Tibial artery (tissue), 4 donors: ENCODE measurements at places on chromosomes 2 and 18.

DNA sequence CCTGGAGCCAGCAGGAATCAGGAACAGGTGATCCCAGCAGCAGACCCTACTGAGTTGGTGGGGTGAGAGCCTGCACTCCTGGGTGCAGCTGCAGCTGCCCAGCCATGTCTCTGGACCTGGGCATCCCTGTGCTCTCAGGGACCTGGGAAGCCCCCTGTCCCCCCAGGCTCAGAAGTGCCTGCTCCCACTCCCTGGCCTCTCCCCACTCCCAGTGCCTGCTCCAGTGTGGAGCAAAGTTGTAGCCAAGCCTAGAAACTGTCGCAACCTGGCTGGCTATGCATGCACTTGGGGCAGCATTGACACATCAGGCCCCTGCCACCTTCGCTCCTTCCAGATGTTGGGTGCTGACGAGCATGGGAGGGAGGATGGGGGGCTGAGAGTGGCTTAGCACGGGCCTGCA is 1124.7 kb upstream of the ACVR2A start:
- no peak overlapping the region for H3K27ac ChIP-seq
- H3K27me3 ChIP-seq, result peaks cover 2% of the 10 kb centered on the region
- no peaks in the 10 kb centered on the region for H3K4me1 ChIP-seq
- DNase-seq, result no peak
- H3K36me3 ChIP-seq, result no peaks in the 10 kb centered on the region
- no peak overlapping the region for H3K4me3 ChIP-seq

DNA sequence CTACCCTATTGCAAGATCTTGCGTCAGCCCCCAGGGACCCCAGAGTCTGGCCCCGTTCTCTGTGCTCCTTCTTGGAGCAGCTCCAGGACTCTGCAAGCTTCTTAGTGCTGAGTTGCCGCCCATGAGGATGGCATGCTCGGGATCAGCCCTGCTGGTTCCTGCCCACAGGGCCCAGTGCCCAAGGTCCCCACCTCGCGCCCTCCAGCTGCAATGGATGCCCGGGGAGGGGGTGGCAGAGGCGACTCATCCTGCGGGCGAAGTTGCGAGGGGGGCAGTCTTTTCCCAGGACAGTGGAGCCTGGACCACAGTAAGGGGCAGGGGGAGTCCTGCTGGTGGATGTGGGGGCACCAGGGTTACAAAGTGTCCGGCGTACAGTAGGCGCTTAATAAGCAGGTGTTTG is 261.9 kb downstream of the BCL2 start:
- H3K27me3 ChIP-seq, result peaks cover 2% of the 10 kb centered on the region
- H3K4me1 ChIP-seq, result peaks cover 3% of the 10 kb centered on the region
- no peak for DNase-seq
- H3K36me3 ChIP-seq, result no peaks in the 10 kb centered on the region
- H3K27ac ChIP-seq, result no peak overlapping the region

DNA sequence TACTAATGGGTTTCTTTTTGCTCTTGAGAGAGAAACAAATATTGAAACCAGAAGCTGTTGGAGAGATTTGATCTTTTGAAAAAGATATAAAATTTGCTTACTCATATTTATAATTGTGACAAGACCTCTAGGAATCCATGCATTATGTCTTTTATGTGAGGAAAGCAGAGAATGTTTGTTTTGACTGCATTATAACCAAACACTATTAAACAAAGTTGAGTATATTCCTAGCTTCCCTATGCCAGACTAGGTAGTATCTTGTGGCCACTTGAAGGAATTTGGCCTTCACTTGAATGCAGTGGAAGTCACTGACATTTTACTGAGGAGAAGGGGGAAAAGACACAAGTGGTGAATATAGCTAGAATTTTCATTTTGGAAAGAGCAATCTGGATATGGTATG is 521.8 kb upstream of the ZEB2 start:
- no peak overlapping the region for H3K27ac ChIP-seq
- peaks cover 8% of the 10 kb centered on the region for H3K4me1 ChIP-seq
- H3K27me3 ChIP-seq, result no peaks in the 10 kb centered on the region
- H3K4me3 ChIP-seq, result no peak overlapping the region
- DNase-seq, result no peak
- H3K36me3 ChIP-seq, result no peaks in the 10 kb centered on the region

DNA sequence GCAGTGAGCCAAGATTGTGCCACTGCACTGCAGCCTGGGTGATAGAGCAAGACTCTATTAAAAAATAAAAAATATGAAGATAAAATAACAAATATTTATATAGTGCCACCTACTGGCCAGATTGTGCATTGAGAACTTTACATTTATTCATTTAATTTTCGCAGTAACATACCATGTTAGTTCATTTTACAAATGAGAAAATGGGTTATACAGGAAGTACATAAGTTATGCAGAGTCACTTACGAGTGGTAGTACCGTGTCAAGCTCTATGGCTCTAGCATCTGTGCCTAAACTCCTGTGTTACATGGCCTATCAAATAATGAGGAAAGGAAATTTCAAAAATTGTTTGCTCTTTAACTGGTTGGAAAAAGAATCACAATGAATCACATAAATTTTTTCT is 27.9 kb downstream of the RIF1 start:
- no peak for DNase-seq
- no peaks in the 10 kb centered on the region for H3K27me3 ChIP-seq
- H3K4me1 ChIP-seq, result no peaks in the 10 kb centered on the region
- no peak overlapping the region for H3K27ac ChIP-seq

- no peaks in the 10 kb centered on the region for H3K4me1 ChIP-seq
- no peak overlapping the region for H3K27ac ChIP-seq
- no peak for DNase-seq
- no peaks in the 10 kb centered on the region for H3K27me3 ChIP-seq
- no peaks in the 10 kb centered on the region for H3K36me3 ChIP-seq
These were observed 51.2 kb downstream of the SLC14A2 start for GRCh38 chr18:45666520-45666919.

DNA sequence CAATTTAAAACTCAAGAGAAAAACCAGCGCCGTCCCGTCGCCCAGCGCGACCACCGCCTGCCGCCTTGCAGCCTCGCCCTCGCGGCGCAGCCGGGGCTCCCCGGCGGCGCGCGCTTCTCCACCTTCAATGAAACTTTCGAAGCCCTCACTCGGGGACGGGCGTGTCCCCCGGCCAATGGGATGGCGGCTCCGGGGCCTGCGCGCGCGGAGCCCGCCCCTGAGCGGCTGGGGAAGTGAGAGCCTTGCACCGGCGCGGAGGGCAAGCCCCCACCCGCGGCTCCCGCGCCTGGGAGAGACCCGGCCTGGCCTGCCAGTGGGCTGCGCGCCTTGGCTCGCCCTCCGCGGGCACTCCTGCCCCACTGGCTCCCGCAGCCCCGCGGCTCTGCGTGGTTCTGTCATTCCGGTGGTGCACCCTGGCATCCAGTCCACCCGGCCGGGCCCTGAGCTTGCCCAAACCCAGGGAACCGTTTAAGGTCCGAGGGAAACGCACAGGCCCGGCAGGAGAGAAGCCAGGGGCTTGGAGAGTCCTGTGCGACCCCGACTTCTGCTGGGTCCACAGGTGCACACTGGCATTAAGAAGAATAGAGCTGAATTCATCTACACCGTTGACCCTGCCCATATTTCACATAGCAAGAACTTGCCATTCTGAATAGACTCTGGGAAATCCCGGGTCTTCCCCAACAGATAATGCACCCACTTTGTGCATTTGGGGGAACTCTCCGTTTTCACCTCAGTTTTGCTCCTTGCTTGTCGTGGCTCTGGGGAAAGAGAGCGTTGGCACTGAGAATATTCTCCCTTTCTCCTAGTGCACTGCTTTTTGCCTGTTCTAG is at the start of gene PIEZO2:
TSS of gene PIEZO2 (minus strand) at position 129 of the 830 bp plus-strand sequence. CDS start 981 bp downstream, outside the sequence.
- DNase-seq, result peak; percentile 38
- peaks cover 36% of the 10 kb centered on the region for H3K27me3 ChIP-seq
- H3K4me3 ChIP-seq, result peak within 1 kb of the TSS; percentile 50
- no peaks in the 10 kb centered on the region for H3K36me3 ChIP-seq
- peaks cover 21% of the 10 kb centered on the region for H3K4me1 ChIP-seq

DNA sequence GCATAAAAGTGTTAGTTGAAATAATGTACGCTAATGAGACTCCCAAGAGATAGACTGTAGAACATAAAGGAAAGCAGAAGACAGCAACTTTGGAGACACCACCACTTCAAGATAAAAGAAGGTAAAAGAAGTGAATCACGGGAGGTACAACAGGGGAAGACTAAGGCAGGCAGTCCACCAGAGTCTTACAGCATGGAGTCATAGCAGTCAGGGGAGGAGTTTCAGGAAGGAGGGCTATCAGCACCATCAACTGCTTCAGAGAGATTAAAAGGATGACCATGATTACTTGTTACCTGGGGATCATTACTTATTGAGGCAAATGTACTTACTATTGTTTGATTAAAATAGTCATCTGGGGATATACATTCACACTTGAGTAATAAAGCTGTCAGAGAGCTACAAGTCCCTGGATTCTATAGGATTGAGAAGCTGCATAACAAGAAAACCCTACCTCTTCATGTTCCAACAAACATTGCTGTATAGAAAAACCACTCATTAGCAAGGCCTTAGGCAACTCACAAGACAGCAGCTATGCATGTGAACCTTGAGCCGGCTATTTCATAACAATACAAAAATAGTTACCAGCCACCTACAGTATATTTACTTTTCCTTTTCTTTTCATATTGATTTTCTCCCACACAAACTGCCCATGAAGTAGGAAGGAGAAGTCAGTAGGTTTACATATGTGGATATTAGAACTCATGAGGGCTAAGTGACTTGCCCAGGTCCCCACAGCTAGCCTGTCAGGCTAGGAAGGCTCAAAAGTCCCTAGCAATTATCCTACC is 101.7 kb downstream of the PDE11A start:
- H3K36me3 ChIP-seq, result no peaks in the 10 kb centered on the region
- H3K4me3 ChIP-seq, result no peak overlapping the region
- no peak overlapping the region for H3K27ac ChIP-seq

GRCh38 chr2:241810307-241811200 is 1.6 kb downstream of the NEU4 start:
- H3K4me3 ChIP-seq, result no peak overlapping the region
- H3K27me3 ChIP-seq, result no peaks in the 10 kb centered on the region
- H3K36me3 ChIP-seq, result no peaks in the 10 kb centered on the region
- H3K27ac ChIP-seq, result no peak overlapping the region
- DNase-seq, result peak; percentile 64
- H3K4me1 ChIP-seq, result peaks cover 18% of the 10 kb centered on the region

DNA sequence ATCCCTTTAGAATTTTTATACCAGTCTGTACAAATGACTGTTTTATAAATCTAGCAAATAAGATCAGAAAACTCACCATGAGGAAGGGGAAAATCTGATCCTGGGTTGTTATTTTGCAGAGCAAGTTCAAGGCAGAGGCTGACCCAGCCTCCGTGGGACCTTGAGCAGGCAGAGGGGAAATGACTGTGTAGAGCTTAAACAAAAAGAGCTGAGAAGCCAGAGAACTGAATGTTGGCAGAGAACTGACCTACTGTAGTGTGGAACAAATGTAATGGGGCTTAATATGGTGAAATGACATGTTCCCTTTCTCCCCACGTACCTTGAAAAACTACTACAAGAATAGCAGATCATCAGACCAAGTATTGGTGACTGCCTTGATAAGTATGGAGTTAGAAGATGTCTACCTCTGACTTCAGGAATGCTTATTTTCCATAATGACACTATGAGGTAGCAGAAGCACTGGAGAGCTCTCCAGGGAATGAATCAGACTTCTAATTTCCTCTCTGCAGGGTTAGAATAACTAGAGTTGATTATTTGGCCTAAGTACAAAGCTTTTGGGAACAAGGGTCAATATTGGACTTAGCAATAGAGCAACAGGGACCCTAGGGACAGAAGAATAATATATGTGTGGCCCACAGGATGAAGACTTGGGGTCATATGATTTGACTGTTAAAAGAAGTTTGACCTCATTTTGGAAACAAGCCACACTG is 304.4 kb downstream of the CCDC178 start:
- H3K27ac ChIP-seq, result no peak overlapping the region
- H3K4me3 ChIP-seq, result no peak overlapping the region
- H3K27me3 ChIP-seq, result no peaks in the 10 kb centered on the region
- H3K4me1 ChIP-seq, result no peaks in the 10 kb centered on the region
- DNase-seq, result no peak

- no peaks in the 10 kb centered on the region for H3K36me3 ChIP-seq
- H3K27ac ChIP-seq, result no peak overlapping the region
- no peak overlapping the region for H3K4me3 ChIP-seq
- no peaks in the 10 kb centered on the region for H3K4me1 ChIP-seq
- H3K27me3 ChIP-seq, result no peaks in the 10 kb centered on the region
These were observed 336.4 kb downstream of the EIPR1 start for GRCh38 chr2:3041246-3041645.

- DNase-seq, result no peak
- no peaks in the 10 kb centered on the region for H3K27me3 ChIP-seq
- no peaks in the 10 kb centered on the region for H3K36me3 ChIP-seq
- no peak overlapping the region for H3K27ac ChIP-seq
These were observed 49.8 kb downstream of the USP34 start for GRCh38 chr2:61420991-61421544.

- no peaks in the 10 kb centered on the region for H3K27me3 ChIP-seq
- no peaks in the 10 kb centered on the region for H3K36me3 ChIP-seq
- no peaks in the 10 kb centered on the region for H3K4me1 ChIP-seq
- DNase-seq, result no peak
- H3K4me3 ChIP-seq, result no peak overlapping the region
- H3K27ac ChIP-seq, result no peak overlapping the region
These were observed 228.4 kb upstream of the SLC39A10 start for GRCh38 chr2:195428673-195429072.

- DNase-seq, result no peak
- H3K4me1 ChIP-seq, result no peaks in the 10 kb centered on the region
- H3K27me3 ChIP-seq, result no peaks in the 10 kb centered on the region
- peaks cover 35% of the 10 kb centered on the region for H3K36me3 ChIP-seq
- H3K4me3 ChIP-seq, result no peak overlapping the region
These were observed 95.1 kb upstream of the WDSUB1 start for GRCh38 chr2:159381574-159381973.

DNA sequence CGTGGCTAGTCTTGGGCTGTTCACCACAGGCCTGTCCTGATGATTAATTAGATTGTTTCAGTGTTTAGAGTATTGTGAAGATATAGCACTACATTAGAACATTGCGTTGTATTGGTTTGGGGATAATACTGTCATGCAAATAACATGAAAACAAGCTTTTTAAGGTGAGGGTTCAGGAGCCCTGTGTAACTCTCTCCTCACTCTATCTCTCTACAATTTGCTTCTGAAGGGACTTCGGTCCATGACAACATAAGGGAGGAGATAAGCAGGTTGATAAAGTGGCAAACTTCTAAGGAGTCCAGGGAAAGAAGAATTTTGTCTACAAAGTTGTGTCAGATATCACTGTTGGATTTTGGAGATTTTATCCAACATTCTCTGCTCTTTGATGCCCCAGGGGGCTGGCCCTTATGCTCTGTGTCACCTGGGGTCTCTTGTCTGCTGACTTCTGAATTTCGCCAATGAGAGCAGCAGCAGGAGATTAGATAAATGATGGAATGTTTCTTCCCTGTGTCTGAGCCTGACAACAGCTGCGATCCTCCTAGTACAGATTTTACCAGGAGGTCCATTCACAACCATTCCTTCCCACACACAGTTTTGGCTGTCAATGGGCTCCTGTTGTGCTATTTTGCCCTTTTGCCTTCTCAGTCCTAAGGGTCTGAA is 3.3 kb downstream of the TNP1 start:
- peaks cover 16% of the 10 kb centered on the region for H3K4me1 ChIP-seq
- no peak for DNase-seq
- no peaks in the 10 kb centered on the region for H3K27me3 ChIP-seq
- no peak overlapping the region for H3K27ac ChIP-seq
- no peaks in the 10 kb centered on the region for H3K36me3 ChIP-seq
- H3K4me3 ChIP-seq, result no peak overlapping the region
